Large intestine (tissue), 12 donors: ENCODE measurements at places on chromosomes 11 and 22. TPM values are rescaled to one million over a fixed set of nuclear protein-coding genes. Genes with fewer than 3 reads are reported as not detected.
A peak's percentile ranks its signal among the peaks of the same experiment; 100 is the strongest.

DNA sequence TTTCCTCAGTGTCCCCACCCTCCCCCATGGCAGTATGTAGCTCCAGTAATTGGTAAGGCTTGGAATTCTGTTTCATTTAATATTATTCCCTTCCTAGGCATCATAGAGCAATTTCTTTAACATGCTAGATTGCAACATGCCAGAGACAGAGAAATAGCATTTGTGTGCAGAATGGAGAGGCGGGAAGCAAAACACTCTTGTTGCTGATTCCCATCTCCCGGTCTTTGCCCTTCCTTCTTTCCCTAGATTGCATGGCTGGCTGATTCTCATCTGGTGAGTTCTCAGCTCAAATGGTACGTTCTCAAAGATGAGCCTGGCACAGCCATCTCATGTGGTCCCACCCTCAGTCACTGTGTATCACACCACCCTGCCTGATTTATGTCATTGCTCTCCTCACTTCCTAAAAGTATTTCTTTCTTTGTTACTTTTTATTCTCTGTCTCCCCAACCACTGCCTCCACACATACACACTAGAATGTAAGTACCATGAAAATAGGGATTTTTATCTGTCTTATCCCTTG is 66.9 kb downstream of the ARFGAP2 start:
- DNase-seq, result no peak

GRCh38 chr11:10473371-10473770 is 18.3 kb downstream of the AMPD3 start:
- no peak for DNase-seq

DNA sequence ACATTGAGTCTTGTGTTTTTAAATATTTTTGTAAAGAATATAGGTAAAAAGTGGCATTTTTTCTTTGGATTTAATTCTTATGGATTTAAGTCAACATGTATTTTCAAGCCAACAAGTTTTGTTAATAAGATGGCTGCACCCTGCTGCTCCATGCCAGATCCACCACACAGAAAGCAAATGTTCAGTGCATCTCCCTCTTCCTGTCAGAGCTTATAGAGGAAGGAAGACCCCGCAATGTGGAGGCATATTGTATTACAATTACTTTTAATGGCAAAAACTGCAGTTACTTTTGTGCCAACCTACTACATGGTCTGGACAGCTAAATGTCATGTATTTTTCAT is 333 bp upstream of the CD3E start:
- DNase-seq, result no peak

- DNase-seq, result no peak
Measured at GRCh38 chr11:64894812-64895452, 16.5 kb upstream of the EHD1 start.

DNA sequence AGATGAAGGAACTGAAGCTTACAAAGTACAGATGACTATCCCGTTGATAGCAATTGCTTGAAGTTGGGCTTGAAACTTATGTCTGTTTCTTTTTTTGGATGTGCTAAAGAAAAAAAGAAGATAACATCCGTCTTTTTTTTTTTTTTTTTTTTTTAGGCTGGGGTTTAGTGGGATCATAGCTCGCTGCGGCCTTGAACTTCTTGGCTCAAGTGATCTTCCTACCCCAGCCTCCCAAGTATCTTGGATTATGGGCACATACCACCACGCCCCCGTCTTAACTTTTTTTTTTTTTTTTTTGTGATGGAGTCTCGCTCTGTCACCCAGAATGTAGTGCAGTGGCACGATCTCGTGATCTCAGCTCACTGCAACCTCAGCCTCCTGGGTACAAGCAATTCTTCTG is 40.8 kb upstream of the SCN3B start:
- DNase-seq, result no peak

DNA sequence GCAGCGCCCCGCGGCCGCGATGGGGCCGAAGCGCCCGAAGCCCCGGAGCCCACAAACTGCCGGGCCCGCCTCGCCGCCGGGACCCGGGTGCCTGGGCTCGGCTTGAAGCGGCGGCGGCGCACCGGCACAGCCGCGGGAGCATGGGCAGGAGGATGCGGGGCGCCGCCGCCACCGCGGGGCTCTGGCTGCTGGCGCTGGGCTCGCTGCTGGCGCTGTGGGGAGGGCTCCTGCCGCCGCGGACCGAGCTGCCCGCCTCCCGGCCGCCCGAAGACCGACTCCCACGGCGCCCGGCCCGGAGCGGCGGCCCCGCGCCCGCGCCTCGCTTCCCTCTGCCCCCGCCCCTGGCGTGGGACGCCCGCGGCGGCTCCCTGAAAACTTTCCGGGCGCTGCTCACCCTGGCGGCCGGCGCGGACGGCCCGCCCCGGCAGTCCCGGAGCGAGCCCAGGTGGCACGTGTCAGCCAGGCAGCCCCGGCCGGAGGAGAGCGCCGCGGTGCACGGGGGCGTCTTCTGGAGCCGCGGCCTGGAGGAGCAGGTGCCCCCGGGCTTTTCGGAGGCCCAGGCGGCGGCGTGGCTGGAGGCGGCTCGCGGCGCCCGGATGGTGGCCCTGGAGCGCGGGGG is 346 bp downstream of the FJX1 start:
- DNase-seq, result peak; percentile 59

DNA sequence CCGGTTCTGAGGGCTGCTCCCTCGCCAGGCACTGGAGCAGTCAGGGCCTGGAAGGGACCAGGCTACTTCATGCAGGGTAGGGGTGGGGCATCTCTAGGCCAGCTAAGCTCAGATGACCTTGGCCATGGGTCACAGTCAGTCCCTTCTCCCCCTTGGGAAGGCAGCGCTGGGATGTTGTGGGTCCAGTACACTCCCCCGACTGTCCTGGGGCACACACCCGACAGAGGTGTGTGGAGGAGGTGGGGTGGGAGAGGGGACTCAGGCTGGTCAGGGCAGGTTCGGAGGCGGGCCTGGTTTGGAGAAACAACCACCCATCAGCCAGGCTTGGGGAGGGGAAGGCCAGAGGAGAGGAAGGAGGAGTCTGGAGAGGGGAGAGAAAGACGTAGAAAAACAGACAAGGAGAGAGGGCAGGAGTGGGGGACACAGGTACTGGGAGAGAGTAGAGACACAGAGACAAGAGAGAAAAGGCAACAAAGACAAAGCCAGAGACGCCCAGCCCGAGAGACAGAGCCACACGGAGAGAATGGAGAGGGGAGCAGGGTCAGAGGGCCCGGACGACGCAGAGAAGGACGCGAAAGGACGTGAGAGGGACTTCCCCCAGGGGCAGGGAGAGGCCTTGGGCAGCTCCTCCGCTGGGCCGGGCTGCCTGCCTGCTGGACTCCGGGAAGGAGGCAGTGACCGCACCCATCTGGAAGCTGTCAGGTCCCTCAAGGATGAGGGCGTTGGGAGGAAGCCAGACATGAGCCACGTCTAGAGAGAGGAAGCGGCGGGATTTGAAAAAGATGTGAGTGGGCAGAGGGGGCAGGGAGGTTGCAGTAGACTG is 30.6 kb upstream of the TSKU start:
- no peak for DNase-seq

- DNase-seq, result peak; percentile 50
Measured at GRCh38 chr11:71206186-71206585, 46.2 kb downstream of the SHANK2 start.

DNA sequence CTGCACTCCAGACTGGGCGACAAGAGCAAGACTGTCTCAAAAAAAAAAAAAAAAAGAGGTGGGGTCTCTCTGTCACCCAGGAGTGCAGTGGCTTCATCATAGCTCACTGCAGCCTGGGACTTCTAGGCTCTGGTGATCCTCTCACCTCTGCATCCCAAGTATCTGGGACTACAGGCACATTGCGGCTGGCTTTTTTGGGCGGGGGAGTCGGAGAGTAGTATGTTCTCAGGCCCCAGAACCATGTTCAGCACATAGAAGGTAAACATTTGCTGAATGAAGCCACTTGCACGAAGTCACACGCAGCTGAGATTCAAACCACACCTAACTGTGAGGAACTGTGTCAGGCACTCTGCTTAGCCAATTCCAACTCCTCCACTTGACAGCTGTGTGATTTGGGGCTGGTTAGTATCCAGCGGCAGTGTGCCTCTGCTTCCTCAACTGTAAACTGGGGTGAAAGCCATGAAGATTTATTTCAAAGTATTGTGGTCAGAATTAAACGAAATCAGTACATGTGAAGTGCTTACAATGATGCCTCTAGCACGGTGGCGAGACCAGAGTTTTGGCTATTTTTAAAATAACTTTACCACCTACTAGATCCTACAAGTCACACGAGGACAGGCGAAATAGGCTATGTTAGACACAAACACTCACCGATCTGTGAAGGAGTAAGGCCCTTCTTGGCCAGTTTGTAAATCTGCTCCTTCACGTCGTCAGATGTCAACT is 789 bp downstream of the RPS13 start:
- DNase-seq, result peak; percentile 3

- no peak for DNase-seq
Measured at GRCh38 chr11:28808771-28809170, 700.6 kb downstream of the METTL15 start.

DNA sequence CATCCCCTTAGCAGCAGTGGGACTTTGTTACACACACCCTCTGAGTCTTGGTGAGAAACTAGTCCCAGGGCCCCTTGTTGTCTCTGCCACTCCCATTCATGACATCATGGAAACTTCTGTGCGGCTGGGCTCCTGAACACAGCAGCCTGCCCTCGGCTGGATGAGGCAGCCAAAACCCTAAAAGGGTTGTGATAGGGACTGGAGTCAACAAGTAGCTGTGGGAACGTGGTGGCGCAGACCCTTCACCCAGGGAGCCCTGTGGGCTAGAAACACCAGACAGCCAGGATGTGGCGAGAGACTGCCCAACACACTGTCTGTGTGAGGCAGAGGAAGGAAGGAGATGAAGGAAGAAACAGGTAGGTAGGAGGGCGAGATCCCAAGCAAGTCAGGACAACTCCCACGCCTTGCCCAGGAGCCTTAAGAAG is 3.9 kb downstream of the CD3D start:
- peak; percentile 90 for DNase-seq

DNA sequence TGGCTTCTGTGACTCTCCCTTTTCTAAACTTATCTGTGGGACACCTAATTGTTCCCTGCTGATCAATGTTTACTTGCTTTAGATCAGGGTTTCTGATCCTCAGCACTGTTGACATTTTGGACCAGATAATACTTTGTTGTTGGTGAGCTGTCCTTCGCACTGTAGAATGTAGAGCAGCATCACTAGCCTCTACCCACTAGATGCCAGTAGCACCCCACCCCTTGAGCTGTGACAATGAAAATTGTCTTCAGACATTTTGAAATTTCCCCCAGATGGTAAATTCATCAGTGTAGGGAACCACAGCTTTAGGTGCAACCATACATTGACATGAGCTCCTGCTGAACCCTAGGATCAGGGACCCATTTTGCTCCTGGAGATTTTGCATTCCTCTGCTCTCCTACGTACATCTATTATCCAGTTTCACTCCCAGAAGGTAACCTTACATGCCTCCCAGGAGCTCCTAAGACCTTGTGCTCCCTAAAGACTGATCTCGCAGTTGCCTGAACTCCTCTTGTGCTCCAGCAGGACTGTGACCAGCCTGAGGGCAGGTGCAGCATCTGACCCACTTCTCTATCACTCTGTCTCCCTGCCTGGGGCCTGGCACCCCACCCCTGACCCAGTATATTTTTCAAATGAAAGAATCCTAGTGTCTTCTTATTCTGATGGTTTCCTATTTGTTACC is 107.8 kb downstream of the FAR1 start:
- no peak for DNase-seq

DNA sequence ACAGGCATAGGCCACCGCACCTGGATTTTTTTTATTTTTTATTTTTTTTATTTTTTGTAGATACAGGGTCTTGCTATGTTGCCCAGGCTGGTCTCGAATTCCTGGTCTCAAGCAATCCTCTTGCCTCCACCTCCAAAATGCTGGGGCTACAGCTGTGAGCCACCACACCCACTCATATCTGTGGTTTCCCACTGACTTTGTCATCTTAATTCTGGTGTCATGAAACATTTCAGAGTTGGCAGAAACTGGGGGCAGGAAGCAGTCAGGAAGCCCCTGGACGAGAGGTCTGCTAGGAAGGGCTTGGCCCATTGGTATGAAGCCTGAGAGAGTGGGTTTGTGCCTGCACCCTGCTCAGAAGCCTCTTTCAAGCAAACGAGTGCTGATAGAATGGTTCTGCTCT is 49.1 kb downstream of the COMMD9 start:
- DNase-seq, result no peak

DNA sequence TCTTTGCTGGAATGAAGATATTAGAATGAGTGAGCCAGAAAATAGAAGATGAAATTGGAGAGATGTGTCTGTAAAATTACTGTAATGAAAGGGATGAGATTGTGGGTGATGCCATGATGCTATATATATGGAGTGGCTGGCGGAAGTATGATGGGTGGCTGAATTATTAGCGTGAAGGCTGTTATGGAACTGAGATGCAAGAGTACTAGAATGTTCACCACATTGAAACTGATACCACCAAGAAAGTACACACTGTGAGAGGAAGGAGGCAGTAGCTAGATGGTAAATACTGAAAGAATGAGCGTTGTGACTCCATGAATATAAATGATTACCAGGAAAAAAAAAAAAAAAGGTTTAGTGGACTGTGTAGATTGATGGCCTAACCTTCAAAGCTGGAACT is 411.9 kb downstream of the CNTN5 start:
- no peak for DNase-seq

- no peak for DNase-seq
Measured at GRCh38 chr11:74008373-74009229, at the start of gene UCP3. Gene UCP3, minus strand, starts transcription at chr11:74009085. Its CDS starts 2,043 bp downstream, at chr11:74007042.

GRCh38 chr11:17753641-17754040 is 19.1 kb downstream of the KCNC1 start:
- DNase-seq, result no peak

- no peak for DNase-seq
Measured at GRCh38 chr11:43443811-43444210, 85.1 kb downstream of the TTC17 start.

DNA sequence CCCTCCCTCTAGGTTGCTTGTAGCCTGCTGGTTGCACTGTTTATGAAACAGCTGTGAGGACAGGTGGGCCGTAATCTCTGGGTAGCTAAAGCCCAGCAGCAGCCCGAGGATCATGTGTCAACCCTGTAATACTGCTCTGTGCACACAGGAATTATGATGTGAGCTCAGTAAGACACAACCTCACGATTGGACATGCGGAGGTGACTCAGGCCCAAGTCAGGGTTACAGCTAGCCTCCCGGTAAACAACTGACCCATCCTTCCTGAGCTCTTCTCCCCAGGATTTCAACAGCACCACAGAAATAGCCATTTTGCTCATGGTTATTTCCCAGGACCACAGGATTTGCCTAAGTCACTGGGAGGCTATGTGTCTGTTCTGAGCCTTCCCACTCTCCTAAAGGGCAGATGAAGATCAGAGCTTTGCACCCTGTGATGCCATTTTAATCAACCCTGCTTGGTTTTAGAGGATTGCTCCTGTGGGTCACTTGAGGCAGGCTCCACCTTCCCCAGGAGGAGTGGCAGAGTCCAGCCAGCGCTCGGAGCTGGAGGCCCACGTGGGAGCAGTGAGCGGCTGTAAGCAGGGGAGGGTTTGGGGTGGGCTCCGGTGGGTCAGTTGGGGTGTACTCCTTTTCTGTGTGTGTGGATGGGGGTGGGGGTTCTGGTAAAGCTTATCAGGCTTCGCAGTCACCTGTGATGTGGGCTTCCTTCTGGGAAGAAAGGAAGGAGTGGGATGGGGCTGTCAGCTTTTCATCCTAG is at the start of gene AMPD3:
TSS of gene AMPD3 (plus strand) at position 387 of the 754 bp plus-strand sequence. CDS start 6,256 bp downstream, outside the sequence.
- DNase-seq, result peak; percentile 52

GRCh38 chr11:46721286-46721685 is 2.3 kb downstream of the F2 start:
- no peak for DNase-seq

The IFITM10 gene
- polyA plus RNA-seq, result 0.67 TPM

The MS4A7 gene
- 15.7 TPM for polyA plus RNA-seq

The KDM4E gene
- polyA plus RNA-seq, result 0.19 TPM

The PGA5 gene
- 0.40 TPM for polyA plus RNA-seq

The NXPE1 gene
- 0.07 TPM for polyA plus RNA-seq

The PKDREJ gene
- polyA plus RNA-seq, result 0.69 TPM

The ALG9 gene
- polyA plus RNA-seq, result 31.1 TPM

The ZP1 gene
- 0.07 TPM for polyA plus RNA-seq

The SYT8 gene
- polyA plus RNA-seq, result 2.7 TPM

The OR5A1 gene
- polyA plus RNA-seq, result under 0.01 TPM
